Central memory CD4-positive, alpha-beta T cell (primary cell): ENCODE measurements at places on chromosomes 6 and 20.

DNA sequence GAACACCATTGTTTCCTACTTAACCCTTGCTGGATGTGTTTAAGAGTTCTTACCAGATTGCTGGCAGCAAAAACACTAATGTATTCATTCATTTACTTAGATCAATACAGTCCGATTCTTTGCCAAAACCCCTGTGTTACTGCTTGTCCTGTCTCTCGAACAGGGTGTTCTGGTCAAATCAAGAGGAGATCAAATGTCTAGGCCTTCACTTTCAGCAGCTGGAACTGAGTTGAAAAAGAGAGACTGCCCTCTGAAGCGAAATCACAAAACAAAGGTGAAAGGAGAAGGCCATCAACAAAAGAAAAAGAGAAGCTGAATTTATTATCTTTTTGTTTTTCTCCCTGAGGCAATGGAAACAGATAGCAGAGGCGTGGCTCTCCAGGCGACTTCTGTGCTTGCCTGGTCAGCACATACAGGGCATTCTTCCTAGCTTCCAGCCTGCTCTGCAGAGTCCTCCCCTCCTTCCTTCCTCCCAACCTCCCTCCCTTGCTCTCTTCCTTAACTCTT lies 44.1 kb upstream of the GCM1 start:
- DNase-seq, result no peak

GRCh38 chr20:54085910-54086309 lies 15.5 kb upstream of the BCAS1 start:
- DNase-seq, result no peak

- no peak for DNase-seq
These were observed 118.0 kb upstream of the POU3F2 start for GRCh38 chr6:98716341-98716740.

DNA sequence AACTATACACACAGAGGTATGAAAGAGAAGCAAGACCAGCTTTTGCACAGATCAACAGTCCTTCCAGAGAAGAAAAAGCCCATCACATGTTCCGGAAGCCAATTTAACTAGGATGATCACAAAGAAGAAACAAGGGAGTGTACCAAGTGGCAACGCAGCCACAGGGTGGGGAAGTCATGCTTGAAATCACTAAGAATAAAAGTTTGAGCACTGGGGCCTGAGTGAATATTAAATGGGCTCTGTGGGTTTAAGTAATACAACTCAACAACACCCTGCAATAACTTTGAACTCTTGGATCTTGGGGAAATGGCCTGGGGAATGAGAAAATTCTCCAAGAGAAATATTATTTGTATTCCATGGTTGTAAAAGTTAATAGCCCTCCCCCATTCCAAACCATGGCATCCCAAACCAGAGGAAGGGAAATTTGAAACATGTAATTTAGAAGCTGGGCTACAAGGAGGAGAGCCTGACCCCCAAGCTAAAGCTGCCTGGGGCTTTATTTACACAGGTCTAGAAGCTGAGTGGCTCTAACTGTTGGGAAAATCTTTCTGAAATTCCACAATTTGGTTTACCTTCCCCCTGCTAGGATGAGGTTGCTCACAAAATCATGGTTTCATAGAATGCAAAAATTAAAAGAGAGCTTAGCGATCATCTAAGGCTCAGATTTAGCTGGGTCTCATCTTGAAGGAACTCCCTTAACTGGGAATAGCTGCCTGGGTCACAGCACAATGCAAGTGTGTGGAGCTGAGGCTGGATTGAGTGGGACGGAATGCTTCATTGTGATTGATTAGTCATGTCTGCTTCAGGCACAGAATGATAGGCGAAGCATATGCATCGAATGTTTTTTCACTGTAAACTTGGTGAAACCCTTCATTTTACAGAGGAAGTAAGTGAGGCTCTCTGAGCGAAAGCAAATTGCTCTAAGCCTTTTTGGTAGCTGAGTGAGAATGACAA lies 143.6 kb downstream of the BMP7 start:
- DNase-seq, result no peak

- DNase-seq, result no peak
These were observed 530.2 kb upstream of the MAN1A1 start for GRCh38 chr6:119879731-119880130.

- DNase-seq, result no peak
These were observed 42.3 kb upstream of the ATXN1 start for GRCh38 chr6:16803294-16804200.

DNA sequence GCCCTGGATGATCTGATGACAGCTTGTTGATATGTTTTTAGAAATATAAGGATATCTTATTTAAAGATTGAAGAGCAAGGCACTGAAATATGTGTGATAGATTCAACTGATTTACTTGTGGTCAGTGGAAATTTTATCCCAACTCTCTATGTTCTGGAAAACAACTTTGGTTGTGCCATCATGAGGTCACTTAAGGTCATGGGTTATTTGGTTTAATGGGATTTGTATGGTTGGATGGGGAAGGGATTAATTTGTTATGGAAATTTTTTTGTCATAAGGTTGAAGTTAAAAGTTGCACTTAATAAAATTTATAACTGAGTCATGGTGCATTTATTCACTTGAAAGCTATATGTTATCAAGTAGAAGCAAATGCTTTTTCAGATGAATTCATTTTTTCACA lies 214.3 kb upstream of the LAMP5 start:
- no peak for DNase-seq

DNA sequence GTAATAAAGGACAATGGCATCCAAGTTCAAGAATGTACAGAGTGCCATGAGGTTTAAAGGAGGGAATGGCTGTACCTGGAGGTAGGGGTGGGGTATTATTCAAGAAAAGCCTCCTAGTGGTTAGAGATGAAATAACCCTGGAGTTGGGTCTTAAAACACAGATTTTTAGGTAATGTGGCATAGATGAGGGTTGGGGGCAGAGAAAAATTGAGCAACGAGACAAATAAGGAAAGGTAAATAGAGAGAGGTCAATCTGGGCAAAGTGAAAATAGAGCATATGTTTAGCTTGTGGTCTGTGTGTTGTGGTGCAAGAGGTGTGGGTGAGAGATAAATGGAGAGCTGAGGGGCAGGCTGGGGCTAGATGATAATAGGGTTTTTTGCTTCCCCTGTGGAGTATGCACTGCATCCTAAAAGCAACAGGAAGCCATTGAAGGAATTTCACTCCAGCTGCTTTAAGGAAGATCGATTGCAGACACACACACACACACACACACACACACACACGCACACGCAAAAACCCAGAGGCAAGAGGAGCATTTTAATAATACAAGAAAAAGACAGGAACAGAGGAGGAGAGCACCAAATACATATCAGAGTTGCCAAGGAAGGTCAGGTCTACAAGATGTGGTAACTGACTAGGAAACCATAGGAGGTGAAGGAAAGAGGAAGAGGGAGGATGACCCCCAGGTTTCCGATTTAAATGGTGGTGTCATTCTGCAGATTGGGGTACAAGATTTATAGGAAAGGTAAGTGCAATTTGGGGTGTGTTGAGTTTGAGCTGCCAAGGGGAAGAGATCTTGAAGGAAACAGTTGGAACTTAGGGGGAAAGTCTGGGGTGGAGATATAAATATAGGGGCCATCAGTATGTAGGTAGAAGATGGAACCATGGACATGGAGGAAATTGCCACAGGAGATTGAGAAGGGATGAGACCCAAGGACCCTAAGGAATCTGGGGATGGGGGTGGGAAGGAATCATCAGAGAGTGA lies 31.3 kb upstream of the ADGRF1 start:
- no peak for DNase-seq

- DNase-seq, result no peak
These were observed 75.8 kb downstream of the SNAP91 start for GRCh38 chr6:83633149-83633548.

GRCh38 chr6:84141521-84141920 lies 85.9 kb downstream of the CEP162 start:
- no peak for DNase-seq

DNA sequence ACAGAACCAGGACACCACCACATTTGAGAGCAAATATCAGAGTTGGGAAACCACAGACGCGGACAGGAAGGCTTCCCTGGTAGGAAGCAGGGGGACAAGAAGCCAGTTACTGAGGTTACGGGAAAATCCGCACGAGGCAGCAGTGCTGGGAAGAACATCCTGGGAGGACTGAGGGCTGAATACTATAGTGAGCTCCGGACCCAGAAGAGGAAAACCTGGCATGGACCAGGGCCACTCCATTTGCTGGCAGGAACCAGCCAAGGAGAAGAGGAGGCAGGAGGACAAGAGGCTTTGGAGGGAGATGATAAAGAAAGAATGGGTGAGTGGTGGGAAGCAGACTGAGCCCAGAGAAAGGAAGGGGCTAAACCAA lies 6.1 kb upstream of the DSN1 start:
- no peak for DNase-seq

- DNase-seq, result no peak
These were observed 40.3 kb upstream of the SIM1 start for GRCh38 chr6:100504786-100505737.

DNA sequence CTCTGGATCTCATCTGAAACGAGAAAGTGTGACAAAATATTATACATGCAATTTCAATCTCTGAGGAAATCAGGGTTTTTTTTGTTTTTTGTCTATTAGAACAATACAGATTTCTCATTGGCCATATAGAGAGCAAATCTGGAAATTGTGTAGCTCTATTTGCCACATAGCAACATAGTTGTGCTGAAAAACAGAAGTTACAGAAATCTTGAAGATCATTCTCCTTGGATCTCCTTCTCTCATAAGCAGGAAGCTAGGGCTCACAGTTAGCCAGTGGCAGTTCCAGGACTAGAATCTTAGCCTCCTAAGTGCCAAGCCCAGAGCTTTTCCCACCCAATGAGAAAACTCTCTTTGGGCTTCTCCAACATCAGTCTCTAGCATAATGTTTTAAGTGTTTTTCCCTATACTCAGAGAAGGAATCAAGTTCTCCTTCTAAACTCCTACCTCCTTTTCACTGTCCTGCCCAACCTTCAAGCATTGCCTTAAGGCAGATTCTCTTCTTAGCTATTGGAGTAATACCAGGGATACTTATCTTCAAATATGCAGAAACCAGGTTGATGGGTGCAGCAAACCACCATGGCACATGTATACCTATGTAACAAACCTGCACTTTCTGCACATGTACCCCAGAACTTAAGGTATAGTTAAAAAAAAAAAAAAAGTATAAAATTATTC lies 211.6 kb downstream of the ALDH8A1 start:
- DNase-seq, result no peak

DNA sequence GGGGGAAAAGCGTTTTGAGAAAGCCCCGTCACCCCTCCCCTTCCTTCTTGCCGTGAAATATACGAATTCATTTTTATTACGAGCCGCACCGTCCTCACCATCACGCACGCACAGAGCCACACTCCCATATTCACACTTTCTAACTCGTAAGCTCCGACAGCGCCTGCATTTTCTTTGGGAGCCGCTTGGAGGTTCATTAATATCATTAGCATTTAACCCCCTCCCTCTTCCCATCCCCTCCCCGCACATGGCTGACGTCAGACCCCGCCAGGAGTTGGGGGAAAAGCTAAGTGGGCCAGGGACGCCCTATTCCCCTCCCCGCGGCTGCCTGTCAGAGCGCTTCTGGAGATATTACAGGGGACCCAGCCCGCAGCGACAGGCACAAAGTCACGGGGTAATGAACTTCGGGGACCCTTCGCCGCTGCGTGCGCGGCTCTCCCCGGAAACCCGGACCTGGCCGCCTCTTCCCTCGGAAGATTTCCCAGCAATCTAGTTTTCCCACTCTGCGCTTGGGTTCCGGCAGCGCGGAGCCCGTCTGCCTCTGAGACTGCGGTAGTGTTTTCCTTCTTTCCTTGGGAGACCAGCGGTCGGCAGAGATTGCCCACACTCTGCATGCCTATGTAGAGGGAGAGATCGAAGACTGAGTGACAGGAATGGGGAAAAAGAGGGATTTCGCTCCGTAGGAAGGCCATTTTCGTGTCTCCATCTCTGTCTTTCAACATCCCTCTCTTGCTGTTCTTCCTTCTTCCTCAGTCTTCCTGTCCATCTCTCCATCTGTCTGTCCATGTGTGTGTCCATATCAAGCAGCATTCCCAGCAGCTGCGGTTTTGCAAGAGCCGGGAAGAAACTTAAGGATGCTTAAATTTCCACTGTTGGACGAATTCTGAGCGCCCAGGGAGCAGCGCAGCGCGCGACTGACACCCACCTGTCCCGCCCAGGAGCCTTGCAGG lies at the start of gene NR2E1:
NR2E1 (plus strand) TSS at position 309 of the 950 bp plus-strand sequence. CDS start 744 bp downstream, outside the sequence.
- DNase-seq, result no peak

DNA sequence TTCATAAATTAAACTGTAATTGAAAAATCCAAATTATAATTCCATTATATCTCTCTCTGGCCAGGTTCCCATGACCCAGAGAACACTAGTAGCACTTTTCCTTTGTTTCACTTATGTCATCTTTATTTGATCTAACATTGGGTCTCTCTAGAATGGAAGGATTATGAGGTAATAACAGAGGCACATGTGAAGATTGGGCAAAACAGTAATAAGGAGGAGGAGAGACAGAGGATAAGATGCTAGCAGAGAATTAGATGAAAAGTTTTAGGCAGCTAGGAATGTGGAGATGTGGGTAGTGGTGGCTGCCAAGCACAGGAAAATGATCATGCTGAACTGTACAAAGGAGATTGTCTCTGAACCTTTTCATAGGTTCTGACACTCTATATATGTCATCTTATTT lies 3.3 kb downstream of the TAB2 start:
- no peak for DNase-seq

DNA sequence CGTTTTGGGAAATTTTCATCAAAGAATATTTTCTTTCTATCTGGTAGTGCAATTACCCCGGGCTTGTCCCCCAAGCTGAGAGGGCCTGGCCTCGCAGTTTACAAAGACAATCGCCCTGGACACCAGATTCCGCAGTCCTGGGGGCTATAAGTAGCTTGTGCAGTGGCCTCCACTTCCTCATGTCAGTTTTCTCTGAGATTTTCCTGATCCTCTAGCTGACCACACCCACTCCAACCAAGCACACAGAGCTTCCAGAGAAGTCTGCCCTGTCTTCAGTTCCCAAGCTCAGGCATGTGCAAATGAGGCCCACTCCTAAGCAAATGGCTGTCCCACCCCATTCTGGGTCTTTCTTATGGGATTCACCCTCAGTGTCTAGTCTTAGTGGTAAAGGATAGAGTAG lies 245.3 kb downstream of the MAFB start:
- DNase-seq, result no peak

DNA sequence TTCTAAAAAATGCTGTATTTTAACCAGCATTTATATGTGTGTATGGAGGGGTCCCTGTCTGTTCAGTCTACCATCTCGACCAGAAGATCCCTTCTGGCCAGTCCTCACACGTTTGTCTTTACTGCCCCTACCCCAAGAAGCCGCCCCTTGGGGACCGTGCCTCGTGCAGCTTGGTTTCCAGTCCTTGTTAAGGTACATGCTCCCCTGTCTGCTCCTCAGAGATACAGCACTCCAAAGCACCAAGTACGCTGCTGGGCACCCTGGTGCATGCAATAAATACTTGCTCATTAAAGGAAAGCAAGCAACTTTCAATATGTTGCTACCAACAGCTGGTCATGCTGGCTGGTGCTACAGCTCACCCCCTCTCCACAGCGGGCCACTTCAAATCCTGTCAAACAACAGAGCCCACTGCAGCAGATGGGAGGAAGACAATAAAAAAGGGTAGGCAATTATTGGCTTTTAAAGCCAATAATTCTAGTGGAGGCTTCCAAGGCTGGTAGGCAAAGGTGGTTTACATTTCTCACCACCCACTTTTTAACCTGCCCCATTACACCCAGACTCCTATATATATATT lies 61.6 kb downstream of the PSMG4 start:
- DNase-seq, result no peak

- DNase-seq, result no peak
These were observed 286.8 kb downstream of the CDH4 start for GRCh38 chr20:61538943-61539265.

GRCh38 chr6:161150136-161150535 lies 123.7 kb downstream of the AGPAT4 start:
- DNase-seq, result no peak
